T-helper 17 cell (primary cell): ENCODE measurements at places on chromosomes 2 and 18.

DNA sequence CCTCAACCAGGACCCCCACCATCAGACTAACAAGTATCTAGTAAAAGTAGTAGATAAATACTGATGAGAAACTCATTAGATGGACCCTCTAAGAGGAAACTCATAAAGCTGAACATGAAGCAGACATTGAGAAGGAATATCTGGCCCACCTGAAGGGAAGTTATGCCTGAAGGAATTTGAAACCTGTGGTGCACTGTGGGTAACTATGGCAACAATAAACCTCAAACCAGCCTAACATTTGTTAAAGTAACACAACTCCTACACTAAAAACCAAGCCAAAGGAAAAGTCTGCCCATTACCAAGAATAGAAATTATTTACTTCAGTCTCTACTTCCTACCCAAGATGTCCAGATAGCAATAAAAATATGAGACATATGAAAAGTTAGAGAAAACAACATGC lies 43.4 kb downstream of the KIAA1328 start:
- DNase-seq: no peak

DNA sequence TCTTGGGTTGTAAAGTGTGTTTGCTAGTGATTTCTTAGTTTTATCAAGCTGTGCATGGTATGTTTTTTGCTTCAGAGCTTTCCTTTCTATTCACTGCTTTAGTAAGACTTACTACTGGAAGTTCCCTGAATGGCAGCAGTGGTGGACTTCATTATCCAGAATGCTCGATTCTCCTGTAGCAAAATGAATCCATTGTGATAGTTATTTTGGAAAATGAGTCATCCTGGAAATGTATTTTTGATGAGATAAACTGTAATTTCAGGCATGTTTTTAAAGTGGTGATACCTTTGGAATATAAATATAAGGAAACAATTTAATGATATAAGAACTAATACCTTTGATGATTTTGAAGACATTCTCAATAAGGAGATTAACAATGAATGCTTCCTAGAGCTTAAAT lies 387.1 kb downstream of the PTPRM start:
- no peak for DNase-seq

DNA sequence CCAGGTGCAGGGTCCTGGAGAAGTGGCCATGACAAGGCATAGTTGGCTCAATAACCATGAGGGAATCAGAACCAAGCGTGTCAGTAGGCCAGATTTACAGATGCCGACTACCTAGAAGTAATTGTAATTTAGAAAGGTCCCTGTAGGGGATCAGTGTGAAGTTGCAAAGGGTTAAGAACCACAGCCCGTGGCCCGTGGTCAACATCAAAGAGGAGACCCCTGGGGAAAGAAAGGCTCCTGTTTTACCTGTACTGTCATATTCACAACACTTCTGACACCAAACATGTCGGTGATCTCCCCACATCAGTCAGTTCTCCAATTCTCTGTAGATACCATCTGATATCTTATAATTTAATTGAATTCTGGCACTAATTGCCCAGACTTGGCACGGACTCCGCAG lies 31.0 kb downstream of the SP100 start:
- no peak for DNase-seq

DNA sequence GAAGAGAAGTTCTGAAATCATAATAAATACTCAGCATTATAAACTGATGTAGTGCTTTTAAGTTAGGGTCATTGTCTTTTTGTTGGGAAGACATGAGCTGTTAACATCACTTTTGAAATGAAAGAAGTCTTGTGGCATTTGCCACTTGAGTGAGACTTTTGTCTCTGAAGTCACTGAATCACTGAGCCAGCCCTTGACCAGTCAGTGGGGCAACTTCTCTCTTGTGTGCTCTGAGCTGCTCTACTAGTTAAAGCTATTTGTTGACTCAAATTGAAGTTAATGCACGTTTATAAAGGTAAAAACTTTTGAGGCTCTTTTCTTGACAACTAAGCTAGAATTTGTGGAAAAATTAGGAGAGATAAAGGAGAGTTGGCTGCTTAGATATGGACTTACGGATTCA lies 6.7 kb downstream of the WDR43 start:
- no peak for DNase-seq

GRCh38 chr2:50951437-50951836 lies 80.5 kb downstream of the NRXN1 start:
- DNase-seq: no peak

DNA sequence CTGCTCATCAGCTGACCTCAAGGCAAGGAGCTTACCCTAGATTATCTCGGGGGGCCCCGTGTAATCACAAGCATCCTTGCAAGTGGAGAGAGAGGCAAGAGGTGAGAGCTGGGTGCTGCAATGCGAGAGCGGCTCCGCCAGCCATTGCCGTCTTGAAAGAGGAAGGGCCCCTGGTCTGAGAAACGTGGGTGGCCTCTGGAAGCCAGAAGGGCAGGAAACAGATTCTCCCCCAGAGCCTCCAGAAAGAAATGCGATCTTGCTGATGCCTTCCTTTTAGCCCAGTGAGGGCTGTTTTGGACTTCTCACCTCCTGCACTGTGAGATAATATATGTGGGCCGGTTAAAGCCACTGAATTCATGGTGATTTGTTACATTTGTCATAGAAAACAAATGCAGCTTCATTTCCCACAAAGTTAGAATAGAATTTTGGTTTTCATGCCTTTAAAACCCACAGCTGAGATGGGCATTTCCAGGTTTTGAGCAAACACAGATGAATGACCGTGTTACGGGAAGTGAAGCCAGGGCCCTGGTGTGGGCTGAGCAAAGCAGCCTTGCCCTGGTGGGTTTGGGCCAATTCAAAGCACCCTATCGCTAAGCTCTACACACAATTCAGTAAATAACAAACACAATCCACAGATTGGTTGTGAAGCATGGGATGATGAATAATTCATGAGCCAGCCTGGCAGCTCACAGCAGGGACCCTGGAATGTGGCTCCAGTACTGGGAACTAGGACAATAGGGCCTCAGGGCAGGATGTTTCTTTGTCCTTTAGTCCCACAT lies 319.9 kb upstream of the HS6ST1 start:
- DNase-seq: no peak

DNA sequence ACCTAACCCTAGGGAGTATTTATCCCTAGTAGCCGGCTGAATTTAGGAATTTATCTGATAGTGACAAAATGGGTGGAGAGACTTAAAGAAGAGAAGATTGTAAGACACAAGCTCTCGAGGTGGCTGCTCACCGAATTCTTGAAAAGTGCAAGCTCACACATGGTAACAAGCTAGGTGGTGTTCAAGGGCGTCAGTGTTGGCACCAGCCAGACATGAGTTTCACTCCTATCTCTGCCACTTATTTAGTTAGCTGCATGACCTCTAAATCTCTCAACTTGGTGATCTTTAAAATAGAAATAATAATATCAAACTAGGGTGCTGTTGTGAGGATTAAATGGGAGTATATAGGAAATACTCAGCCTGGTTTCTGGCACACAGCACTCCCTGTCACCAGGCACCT lies 102.6 kb upstream of the APCDD1 start:
- no peak for DNase-seq

DNA sequence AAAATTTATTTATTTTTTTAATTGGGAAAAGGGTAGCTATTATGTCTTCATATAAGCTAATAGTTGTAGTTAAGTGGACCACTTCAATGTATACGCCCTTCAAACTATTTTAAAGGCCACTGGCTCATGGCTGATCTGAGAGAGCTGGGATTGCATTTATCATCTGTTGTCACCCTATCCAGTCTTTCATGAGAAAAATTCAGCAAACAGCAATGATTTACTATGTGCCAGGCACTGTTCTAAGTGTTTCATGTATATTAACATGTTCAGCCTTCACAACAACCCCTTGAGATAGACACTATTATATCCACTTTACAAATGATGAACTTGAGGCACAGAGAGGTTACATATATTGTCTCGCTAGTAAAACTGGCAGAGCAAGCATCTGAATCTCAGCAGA lies 66.1 kb upstream of the ZNF397 start:
- DNase-seq: no peak

- no peak for DNase-seq
Measured at GRCh38 chr18:58902961-58903360, 38.3 kb downstream of the ZNF532 start.

DNA sequence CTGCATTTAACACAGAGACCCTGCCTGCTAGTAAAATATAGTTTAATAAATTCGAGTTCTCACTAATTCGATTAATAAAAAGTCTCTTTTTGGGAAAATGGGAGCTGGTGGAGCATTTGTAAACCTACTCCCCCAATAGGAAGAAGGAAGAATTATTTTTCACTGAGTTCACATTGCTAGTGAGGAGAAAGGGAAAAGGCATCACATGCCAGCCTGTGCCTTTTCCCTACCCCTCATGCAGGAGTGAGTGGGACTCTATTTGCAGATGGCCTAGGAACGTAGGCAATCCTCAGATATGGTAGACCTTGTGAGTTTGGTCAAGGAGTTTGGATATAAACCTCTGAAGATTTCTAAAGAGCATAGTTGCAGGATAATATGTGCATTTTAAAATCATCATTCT lies 218.4 kb upstream of the TRIB2 start:
- DNase-seq: no peak

GRCh38 chr2:23456396-23456795 lies 71.4 kb downstream of the KLHL29 start:
- DNase-seq: no peak

DNA sequence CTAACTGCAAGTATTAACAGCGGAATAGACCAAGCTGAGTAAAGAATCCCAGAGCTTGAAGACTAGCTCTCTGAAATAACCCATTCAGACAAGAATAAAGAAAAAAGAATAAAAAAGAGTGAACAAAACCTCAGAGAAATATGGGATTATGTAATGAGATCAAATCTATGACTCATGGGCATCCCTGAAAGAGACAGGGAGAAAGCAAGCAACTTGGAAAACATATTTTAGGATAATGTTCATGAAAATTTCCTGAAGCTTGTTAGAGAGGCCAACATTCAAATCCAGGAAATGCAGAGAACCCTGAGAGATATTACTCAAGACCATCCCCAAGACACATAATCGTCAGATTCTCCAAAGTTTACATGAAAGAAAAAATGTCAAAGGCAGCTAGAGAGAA lies 17.3 kb downstream of the PFN4 start:
- DNase-seq: no peak

DNA sequence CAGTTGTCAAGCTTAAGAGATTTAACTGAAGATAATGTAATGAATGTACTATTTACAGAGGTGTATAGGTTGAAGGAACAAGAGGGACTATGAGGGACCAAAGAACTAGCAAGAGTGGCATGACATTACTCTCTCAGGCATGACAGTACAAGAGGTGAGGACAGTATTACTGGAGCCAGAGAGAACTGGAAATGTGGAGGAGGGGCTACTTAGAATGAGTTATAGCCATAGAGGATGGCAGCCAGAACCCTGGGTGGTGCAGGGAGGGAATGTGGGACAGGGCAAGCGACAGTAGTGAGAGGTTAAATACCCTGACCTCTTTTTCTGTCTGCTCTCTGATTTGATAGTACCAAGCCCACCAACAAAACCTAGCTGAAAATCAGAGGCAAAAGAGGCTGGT lies 122.6 kb upstream of the UGP2 start:
- no peak for DNase-seq

- DNase-seq: no peak
Measured at GRCh38 chr2:241372361-241372992, 16.4 kb downstream of the FARP2 start.

- DNase-seq: no peak
Measured at GRCh38 chr18:35043207-35043606, 2.0 kb downstream of the MAPRE2 start.

DNA sequence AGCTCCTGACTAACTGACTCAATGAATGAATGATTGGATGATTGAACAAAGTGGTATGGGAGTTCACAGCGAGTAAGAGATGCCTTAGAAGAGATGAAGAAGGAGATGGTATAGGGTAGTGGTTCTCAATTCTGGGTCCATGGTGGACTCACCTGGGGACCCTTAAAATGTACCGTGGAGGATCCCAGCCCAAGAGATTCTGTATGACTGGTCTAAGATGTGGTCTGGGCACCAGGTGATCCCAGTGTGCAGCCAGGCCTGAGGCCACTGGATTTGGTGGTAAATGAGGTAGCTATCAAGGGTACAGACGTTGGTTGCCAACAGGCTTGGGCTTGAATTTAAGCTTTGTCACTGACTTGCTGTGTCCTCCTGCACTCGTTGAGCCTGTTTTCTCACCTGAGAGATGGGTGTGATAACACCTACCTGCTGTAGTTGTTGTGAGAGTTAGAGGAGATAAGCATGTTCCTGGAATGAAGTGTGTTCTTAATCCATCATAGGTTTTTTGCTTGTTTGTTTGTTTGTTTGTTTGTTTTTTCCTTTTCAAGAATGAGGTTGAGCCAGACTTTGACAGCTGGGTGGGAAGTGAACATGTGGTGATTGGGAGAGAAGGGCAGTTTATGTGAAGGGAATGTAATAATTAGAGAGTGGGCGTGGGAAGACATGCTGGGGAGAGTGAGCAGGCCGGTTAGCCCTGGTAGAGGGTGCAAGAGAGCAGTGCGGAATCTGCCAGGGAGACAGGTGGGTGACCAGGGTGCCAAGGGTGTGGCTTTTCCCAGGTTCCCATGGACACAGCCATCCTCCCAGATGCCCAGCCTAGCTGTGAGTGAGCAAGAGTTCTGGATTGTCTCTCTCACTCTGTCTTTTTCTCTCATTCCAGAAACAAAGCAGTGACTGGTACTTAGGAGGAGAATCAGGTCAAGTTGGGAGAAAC lies 31.4 kb upstream of the IL1B start:
- DNase-seq: no peak

- DNase-seq: no peak
Measured at GRCh38 chr2:31075431-31075830, 62.8 kb downstream of the GALNT14 start.

- no peak for DNase-seq
Measured at GRCh38 chr2:198097630-198098029, 293.2 kb downstream of the PLCL1 start.

GRCh38 chr18:10391506-10391905 lies 62.9 kb upstream of the APCDD1 start:
- DNase-seq: no peak

DNA sequence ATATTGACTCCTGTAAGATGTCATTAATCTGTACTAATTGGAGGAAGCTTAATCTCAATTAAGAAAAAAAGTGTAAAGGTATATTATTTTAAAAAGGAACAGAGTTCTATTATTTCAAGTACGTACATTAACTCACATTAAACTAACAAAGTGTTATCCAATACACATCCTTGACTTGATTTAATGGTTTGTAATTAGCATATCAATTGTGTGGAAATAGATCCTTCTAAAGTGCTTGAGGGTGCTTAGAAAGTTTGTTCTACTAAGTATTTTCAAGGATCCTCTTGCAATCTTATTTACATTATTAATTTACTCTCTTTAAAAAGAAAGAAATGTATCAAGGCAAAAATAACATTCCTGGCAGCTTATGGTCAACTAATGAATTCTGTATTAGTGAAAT lies 720.3 kb downstream of the KCNJ3 start:
- no peak for DNase-seq

DNA sequence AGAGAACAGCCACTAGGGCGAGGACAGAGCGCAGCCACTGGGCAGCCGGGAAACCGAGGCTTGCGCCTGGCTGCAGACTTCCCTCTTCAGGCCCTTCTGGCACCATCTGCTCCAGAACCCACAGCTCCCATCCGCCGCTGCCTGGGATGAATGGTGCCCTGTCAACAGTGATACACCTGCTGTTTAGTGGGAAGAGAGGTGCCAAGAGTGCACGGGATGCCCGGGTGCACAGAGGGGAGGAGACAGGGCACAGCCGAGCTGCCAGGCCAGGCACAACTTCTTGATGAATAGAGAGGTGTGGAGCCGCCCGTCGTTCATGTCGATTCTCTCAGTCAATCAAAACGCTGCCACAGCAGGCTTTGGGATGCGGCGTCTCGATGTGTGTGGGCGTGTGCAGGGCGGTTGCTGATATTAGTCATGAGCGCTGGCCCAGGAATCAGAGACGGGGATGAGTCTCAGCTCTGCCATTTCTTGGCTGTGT lies 39.5 kb downstream of the RRM2 start:
- no peak for DNase-seq
